ENCODE measurements at places on chromosomes 4 and X.
A peak's percentile ranks its signal among the peaks of the same experiment; 100 is the strongest.

- DNase-seq: no peak
Measured at GRCh38 chr4:7806338-7807090, 133.1 kb downstream of the AFAP1 start.

DNA sequence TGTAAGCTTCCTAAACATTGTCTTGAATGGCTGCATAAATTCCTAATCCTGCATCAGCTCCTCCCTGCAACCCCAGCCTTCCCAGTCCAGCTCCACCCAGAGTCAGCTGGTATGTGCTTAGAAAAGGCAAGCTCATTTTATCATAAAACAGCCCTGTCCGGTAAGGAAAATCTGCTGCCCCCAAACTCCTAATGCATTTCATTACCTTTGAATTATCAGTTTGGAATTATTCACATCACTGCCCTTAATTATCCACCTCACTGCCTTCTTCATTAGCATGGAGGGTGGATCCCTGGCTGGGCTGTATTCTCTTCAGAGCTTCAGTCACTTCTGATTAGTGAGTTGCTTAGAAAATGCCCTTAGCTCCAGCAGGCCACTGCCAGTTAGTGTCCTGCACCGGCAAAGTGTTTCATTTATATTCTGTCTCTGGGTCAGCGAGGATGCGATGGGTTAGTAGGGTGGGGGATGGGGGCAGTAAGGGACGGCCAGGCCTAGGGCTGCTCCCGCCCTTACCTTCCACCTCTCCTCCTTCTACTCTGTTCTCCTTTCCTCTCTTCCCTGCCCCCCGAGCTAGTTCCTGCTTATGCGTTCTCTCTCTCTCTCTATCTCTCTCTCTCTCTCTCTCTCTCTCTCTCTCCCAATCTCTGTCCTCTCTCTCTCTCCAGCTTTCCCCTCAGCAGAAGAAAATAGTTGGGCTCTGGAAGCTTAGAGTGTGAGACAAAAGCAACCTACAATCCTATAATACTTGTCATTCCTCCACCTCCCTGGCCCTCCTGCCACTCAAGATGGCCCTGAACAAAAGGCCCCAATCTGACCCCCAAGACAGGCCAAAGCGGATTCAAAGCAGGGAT lies 174.8 kb upstream of the KLF3 start:
- no peak for DNase-seq

DNA sequence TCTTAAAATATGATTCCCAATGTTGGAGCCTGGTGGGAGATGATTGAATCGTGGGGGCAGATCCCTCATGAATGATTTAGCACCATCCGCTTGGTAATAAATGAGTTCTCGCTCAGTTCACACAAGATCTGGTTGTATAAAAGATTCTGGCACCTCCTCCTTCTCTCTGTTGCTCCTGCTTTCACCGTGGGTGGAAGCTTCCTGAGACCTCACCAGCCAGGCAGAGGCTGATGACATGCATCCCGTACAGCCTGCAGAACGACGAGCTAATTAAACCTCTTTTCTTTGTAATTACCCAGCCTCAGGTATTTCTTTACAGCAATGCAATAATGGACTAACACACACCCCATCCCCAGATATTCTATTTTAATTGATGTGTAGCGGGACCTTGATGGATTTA lies 162.2 kb downstream of the NPFFR2 start:
- DNase-seq: no peak

DNA sequence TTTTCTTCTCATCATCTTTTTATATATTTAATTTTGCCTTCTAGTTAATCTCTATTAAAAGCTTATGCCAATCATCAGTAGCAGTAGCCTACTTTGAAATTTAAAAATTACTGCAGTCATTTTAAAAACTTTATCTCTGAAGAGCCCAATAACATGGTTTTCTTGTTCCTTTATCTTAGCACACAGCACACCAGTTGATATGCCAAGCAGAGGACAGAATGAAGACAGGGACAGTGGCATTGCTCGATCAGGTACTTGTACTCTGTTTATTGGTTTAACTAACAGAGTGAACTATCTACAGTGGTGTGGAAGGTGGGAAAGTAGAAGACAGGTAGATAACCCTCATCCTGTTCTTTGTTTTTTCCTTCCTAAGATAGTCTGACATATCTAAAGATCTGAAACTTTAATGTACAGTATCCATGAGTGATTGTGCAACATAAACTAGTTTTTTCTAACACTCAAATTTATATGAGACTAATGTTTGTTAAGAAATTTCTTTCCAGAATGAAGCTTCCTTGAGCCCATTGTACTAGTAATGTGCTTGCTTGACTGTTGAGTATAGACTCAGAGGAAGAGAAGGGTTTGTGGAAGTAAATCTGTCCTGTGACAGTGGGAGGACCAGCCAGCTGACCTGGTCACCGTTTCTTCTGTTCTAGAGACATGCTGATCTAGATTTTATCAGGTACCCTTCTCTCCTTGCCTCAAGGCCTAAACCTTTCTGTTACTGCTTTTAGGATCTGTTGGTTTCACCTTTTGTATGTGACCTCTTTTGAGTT lies 66.6 kb downstream of the FNIP2 start:
- DNase-seq: peak; percentile 69

GRCh38 chr4:18635531-18635930 lies 614.0 kb upstream of the LCORL start:
- DNase-seq: no peak

DNA sequence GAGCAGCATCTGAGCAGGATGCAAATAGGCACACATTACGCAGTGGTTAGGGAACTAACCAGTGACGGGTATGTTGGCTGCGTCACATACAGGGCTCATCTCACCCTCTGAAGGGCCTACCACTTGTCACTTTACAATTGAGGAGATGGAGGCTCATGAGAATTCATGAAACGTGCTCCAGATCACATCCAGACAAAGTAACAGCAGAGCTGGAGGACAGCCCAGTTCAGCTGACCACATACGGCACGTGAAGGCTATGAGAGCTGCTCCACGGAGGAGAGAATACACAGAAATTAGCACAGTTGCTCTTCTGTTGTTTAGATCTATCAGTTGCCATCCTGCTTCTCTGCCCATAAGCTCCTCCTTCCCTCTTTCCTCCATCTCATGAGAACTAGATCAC lies 78.4 kb downstream of the FAM9B start:
- DNase-seq: no peak

DNA sequence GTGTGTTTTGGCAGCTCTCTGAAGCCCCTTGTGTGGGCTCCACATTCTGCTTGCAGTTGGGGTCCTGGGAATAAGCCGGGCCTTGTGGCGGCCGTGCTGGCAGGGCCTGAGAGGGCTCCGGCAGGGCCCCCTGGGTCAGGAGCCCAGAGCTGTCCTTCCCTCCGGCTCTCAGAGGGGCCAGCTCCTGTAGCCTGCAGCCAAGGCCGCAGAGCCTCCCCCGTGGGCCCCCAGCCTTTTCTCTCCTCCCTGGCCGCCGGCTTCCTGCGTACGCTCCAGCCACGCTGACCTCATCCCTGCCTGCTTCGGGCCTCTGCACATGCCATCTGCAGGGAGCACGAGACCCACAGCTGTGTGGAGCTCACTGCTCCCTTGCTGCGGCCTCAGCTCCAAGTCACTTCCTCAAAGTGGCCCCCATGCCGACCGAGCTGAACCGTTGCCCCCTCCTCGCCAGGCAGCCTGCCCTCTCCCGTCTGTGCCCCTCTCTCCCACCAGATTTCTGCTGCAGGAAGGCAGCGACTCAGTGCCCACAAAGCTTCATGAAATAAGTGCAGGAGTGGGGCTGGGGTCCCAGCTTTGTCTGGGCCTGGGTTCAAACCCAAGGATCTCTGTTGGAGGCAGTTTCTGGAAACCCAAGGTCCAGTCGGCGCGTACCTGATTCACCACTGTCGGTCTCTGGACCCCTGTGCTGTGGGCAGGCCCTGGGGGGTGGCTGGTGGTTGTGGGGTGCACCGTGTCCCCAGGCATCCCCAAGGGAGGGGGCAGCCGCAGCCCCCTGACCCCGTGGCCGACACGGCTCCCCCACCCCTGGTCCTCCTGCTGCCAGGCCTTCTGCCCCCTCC lies 57.1 kb upstream of the NKX1-1 start:
- DNase-seq: no peak

DNA sequence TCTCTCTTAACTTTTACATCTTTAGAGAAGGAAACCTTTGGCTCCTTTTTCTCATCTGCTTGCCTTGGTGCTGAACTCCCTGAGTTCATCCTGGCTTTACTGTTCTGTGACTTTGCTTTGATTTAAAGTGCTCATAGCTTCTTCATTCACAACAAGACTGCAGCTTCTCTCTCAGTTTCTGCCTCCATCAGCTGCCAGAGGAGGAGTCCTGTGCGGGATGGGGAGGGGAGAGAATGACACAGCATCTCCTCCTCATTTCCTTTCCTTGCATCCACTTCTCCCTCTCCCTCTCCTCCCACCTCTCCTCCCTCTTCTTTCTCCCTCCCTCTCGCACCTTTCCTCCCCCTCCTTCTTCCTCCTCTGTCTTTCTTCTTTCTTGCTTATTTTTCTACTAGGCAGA lies 42.0 kb downstream of the CBLL2 start:
- no peak for DNase-seq

- DNase-seq: no peak
Measured at GRCh38 chr4:129821963-129822362, 726.0 kb downstream of the C4orf33 start.

DNA sequence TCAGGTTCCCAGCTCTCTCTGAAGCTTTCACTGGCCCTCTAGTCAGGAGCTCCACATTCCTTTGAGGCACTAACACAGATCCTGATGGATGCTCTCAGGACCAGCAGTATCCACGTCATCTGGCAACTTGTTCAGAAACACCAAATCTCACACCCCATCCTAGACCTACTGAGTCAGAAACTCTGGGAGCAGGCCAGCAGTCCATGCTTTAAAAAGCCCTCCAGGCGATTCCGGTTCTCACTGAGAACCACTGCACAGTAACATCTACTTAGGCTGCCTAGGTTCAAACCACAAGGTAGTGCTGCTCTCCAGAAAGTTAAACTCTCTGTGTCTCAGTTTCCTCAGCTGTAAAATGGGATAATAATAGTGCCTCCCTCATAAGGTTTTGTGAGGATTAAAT lies 55.3 kb downstream of the CCDC158 start:
- DNase-seq: no peak

GRCh38 chrX:24799565-24799964 lies 105.8 kb downstream of the POLA1 start:
- DNase-seq: no peak

DNA sequence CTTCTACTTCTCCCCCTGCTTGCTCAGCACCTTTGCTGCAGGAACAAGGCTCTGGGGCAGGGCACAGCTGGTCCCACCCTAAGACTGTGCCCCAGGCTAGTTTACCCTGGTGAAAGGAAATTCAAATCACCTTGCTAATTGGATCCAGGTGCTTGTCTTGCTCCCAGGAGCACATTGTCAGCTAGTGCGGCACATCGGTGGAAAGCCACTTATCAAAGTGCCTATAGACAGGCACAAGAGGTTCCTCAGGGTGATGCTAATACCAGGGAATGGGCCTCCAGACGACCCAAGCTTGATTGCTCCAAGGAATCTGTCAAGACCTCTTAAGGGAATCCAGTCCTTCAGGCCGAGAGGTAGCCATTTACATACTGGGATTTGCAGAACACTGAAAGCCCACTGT lies 64.5 kb upstream of the PRPS1 start:
- DNase-seq: no peak

DNA sequence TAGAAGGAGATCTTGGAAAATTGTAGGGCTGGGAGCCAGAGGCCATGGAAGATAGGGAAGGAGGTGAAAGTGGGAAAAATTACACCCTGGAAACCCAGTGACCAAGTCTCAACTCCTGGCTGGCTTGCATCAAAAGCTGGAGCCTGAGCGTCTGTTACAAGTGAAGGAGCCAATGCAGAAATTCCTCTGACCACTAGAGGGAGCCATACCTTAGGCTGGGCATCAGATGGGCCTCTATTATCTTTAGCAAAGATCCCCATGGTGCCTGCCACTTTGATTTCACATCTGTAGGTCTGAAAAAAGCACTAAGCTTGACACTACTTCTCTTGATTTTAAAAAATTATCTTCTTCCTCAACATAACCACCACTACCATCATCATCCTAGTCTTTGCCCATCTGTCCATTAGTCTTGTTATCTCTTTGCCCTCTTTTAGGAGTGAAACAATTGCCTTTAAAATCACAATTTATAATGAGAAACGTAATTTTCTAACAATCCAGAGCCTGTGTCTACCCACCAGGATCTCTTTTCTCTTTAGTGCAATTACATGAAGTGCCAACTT lies 62.9 kb downstream of the ANAPC4 start:
- DNase-seq: peak; percentile 76

DNA sequence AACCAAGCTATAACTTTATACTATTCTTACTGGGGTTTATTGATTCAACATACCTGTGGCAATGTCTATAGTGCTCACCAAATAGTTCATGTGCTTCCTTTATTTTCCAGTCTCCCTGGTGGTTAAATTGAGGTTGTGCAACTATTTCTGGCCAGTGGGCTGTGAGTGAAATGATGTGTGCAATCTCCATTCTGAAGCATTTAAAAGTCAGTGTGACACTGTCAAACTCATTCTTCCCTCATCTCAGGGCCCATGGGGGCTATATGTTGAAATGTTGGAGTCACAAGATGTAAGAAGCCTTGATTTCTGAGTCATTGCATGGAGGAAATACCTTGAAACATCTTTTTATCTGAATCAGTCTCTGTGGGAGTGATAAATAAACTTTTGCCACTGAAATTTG lies 414.3 kb upstream of the RPS6KA3 start:
- no peak for DNase-seq

Data from hematopoietic multipotent progenitor cell treated with erythropoietin and hydrocortisone succinate and interleukin-3 and kit ligand, for 8 days (in vitro differentiated cells).